ENCODE measurements at places on chromosomes 6 and 20.

- DNase-seq = no peak
Measured at GRCh38 chr6:116568821-116569755, 2.2 kb upstream of the RWDD1 start.

GRCh38 chr6:78947962-78948361 lies 80.6 kb downstream of the IRAK1BP1 start:
- no peak for DNase-seq

GRCh38 chr6:90469906-90470305 lies 117.0 kb downstream of the MAP3K7 start:
- DNase-seq = no peak

DNA sequence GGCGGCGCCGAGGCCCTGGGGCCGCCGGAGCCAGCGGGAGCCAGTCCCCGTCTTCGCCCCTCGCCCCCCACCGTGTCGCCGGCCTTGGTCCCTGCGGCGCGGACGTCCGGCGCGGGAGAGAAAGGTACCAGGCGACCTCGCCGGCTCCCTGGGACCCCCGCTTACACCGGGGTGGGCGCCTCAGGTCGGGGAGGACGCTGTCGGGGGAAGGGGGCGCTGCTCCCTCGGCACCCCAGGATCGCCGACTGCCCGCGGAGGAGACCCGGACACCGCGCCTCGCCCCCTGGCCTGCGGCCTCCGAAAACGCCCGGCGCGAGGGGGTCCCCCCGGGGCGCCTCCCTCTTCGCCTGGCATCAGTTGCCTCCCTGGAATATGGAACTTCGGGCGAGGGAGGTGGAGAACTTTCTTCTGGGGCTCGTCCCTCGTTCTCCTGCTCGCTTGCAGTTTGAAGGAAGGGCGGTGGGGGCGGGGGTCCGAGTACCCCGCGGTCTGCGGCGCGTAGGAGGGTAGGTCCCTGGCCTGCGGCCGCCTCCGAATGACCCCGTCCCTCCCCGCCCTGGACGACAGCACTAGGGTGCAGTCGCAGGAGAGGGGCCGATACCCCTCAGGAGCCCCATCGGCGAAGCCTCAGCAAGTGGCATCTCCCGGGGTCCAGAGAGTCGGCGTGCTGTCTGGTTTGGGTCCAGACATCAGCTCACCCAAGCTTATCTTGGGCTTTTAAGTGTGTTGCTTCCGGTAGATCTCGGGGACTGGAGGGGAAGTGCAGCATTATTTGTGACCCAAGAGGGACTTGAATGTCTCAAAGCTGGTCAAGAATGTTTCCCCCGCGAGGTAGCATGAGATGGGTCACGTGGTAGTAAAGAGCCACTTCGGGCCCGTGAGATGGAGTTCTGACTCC lies 549 bp downstream of the ANKRD6 start:
- DNase-seq = no peak

DNA sequence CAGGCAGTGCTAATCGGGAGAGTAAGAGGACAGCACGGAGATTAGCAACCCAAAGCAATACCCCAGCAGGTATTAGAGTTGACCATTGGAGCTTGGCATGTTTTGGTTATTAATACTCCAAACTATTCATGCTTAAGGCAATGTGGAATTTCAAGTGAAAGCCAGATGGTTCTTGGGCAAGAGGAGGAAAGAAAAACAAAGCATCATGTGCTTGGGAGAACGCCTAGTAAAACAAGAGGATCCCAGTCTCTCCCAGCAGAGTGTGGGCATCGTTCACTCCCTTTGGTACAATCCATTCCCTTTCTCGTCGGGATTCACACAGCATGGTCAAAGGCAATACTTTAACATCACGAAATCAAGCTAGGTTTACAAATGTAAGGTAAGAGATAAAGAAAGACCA lies 349.8 kb downstream of the PRKN start:
- no peak for DNase-seq

- DNase-seq = no peak
Measured at GRCh38 chr20:59190466-59190865, 26.8 kb downstream of the ZNF831 start.

DNA sequence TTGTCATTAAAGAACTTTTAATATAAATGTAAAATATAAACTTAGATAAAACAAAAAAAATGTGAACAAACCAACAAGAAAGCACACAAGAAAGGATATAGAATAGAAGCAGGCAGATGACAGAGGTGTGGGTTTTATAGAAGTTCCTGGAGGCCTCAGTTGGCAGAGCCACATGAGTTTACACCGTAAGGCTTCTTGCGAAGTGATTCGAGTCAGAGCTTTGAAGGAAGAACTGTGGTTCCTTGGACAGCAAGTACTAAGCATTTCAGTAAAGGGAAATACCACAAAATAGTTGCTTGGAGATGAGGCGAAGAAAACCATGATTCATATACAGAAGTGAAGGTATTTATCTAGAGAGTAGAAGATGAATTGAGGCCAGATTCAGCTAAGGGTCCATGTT lies 207.9 kb upstream of the EYA4 start:
- no peak for DNase-seq

DNA sequence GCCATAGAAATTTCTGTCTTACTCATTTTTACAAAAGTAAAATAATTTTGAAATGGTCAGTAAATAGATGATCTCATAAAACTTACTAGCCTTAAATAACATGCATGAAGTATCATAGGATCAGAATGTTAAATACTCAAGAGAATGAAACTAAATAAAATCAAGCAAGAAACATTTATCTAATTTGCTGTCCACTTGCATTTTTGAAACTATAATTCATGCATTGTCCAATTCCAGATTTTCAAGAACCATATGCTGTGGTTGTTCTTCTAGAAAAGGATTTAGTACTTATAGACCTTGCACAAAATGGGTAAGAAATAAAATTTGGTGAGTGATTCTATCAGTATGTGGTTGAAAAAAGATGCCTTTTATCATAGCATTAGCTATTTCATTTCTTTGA lies 107.0 kb downstream of the STXBP5 start:
- DNase-seq = no peak

- DNase-seq = no peak
Measured at GRCh38 chr20:60048634-60049521, 90.7 kb downstream of the CDH26 start.

DNA sequence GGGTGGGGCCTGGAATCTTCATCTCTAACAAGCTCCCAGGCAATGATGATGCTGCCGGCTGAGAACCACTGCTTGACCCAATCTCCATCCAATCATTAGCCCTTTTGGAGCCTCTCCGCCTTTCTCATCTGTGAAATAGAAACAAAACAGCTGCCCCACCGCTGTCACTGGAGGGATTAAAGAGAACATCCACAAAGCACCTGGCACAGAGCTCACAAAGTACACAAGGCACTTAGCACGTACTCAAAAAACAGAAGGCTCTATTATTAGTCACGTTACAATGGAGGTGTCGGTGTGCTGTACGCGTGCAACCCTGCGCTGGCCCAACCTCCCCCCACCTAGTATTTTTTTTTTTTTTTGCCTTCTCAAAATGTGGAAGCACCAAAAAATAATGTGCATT lies 213.5 kb upstream of the ARID1B start:
- DNase-seq = no peak

DNA sequence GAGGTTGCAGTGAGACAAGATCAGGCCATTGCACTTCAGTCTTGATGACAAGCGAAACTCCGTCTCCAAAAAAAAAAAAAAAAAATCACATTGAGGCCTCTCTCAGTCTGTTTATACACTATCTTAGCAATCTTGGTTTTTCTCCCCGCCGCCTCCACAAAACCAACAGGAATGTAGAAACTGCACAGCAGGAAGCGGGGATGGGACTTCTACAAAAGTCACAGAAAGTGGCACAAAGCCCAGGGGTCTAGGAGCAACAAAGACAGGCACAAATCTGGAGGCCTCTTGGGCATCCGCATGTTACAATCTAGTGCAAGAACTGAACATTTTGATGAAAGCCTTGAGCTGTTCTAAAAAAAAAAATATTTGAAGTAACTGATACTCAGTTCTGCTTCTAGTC lies 48.6 kb downstream of the KDM1B start:
- DNase-seq = no peak

Data from stimulated activated CD4-positive, alpha-beta T cell treated with anti-CD3 and anti-CD28 coated beads, Interleukin-2, amount 100 ng/mL, for 48 hours (primary cell).